Omental fat pad (tissue), 4 donors: ENCODE measurements at places on chromosomes 3 and 15.

DNA sequence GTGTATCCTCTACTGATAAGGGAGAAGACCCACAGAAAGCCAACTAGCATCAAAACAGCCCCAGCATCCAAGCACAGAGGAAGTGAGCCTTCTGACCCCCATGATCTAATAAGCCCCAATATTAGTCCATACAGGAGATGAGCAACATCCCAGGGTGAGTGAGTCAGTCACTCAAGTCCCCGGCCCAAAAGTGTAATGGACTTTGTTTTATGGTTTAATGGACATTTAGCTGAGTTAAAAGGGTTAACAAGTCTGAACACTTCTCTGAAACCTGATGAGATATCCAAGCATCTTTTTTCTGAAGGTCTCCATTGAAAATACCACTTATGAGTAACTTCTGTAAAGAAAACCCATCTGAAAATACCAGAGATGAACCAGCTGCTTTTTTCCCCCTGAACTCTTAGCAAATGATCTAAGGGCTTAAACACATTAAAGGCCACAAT, 115.6 kb downstream of the GREM1 start:
- no peak for DNase-seq

GRCh38 chr3:134326760-134327593, 47.3 kb downstream of the AMOTL2 start:
- no peak for DNase-seq

- DNase-seq, result no peak
These were observed 56.2 kb downstream of the AAGAB start for GRCh38 chr15:67198157-67198754.

- DNase-seq, result no peak
These were observed 35.8 kb downstream of the QTRT2 start for GRCh38 chr3:114092151-114093015.

DNA sequence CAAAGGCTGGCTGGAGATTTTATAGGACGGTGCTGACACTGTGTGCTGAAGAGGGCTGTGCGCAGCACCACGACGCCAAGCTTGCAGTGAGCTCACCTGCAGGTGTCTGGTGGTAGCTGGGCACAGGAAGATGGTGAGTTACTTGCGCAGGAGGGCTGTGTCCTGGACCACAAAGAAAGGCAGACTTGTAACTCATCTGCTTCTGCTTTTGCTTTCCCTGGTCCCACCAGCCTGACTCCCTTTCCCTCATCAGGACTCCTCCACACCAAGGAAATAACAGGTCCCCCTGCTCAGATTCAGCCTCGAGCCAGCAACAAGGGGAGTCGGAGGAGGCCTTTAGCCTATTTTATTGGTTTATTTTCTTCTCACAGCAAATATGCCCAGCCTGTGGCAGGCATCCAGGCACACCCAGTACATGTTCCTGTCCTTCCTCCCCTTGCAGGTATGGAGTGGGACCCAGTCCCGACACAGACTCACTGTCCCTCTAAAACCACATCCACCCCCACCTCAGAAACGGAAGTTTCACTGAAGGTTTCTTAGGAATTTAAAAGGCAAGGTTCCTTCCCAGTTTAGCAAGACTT, 35.6 kb upstream of the FLNB start:
- no peak for DNase-seq

- DNase-seq, result no peak
These were observed 11.5 kb upstream of the SEC11A start for GRCh38 chr15:84727429-84727828.

DNA sequence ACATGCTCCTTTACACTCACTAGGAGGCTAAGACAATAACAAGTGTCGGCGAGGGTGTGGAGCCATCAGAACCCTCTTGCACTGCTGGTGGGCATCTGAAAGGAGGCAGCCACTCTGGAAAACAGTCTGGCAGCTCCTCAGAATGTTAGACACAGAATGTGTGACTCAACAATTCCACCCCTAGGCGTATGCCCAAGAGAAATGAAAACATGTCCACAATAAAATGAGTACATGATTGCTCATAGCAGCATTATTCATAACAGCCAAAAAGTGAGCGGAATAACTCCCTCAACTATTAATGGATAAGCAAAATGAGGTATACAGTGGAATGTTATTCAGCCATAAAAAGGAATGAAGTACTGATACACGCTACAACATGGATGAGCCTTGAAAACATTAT, 57.8 kb downstream of the WNT7A start:
- no peak for DNase-seq
